NCI-H510A (cell line): ENCODE measurements at places on chromosomes 13 and 19.

DNA sequence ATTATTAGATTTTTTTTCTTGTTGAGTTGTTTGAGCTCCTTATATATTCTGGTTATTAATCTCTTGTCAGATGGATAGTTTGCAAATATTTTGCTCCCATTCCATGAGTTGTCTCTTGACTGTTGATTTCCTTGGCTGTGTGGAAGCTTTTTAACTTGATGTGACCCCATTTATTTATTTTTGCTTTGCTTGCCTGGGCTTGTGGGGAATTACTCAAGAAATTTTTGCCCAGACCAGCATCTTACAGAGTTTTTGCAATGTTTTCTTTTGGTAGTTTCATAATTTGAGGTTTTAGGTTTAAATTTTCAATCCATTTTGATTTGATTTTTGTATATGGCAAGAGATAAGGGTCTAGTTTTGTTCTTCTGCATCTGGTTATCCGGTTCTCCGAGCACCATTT lies 124.7 kb downstream of the PCCA start:
- DNase-seq: no peak

GRCh38 chr19:5850189-5850588 lies 1.1 kb downstream of the FUT3 start:
- no peak for DNase-seq

GRCh38 chr19:34145741-34146202 lies 26.5 kb upstream of the LSM14A start:
- DNase-seq: no peak

DNA sequence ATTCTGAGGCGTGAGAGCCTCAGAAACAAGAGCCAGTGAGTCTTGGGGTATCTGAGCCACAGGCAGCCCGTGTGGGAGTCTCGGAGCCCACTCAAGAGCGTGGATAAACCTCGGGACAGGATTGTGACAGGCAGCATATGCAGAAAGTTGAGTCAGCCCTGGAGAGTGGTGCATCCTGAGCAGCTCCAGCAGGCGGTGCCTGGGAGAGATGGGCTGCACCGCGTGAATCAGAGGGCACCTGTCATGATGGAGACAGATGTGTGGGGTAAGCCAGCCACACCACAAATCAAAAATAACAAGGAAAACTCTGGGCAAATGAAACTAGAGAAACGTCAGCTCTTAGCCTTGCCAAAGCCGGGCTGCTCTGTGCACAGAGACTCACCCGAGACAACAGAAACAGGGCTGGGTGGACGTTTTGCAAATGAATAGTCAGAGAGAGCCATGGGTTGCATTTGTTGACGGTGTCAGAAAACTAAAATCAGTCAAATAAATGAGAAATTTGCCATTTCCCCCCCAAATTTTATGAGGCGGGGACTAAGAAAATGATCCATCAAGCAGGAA lies 30.0 kb upstream of the POP4 start:
- DNase-seq: no peak

DNA sequence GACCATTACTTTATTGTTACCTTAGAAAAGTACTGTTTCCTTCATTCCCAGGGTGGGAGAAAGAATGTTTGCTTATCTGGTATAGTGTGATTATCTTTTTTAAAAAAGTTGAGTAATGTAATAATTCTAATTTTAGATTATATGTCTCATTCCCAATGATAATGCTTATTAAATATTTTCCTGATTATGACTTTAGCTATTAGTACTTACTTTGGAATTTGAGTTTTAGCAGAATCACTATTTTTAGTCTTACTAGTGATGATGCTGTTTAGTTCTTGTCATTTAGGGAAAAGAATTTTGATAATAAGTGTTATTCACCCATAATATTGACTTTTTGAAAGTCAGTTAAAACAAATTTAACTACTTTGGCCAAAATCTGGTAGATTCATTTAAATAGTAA lies 95.2 kb downstream of the FRY start:
- no peak for DNase-seq

DNA sequence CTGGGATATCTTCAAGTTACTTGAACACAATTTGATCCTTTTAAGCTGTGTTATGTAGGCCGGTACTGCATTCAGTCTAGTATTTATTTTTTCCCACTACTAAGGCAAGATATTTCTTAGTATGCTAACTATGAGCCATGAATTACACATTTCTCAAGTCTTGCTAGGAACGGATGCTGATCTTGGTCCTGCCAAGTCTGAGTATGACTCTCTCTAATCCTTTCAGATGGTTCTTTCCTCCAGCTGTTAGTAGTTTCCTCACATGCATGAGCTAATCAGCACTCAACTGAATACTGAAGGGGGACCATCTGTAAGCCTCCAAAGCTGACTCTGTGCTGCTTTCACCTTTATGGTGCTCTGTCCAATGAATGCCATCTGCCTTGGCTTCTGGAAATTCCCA lies 460.3 kb downstream of the KCTD12 start:
- DNase-seq: no peak

- no peak for DNase-seq
Measured at GRCh38 chr19:56595548-56595899, 422 bp downstream of the ZNF71 start.
